Activated CD8-positive, alpha-beta memory T cell treated with anti-CD3 and anti-CD28 coated beads, Interleukin-2, amount 10 ng/mL, durations not matched to agents 7 days and 5 days (primary cell): ENCODE measurements at places on chromosomes 7 and 10. TPM values are rescaled to one million over a fixed set of nuclear protein-coding genes. Genes with fewer than 3 reads are reported as not detected.

TMEM184A gene
- not detected for total RNA-seq

ANLN gene
- total RNA-seq: 75.2 TPM

SORBS1 gene
- 0.89 TPM for total RNA-seq

OPN4 gene
- total RNA-seq: not detected

UPK3B gene
- 1.1 TPM for total RNA-seq

OR2A42 gene
- not detected for total RNA-seq

NEUROG3 gene
- not detected for total RNA-seq

SPRN gene
- not detected for total RNA-seq

CFAP46 gene
- total RNA-seq: not detected
